ENCODE measurements at places on chromosomes 5 and 9. TPM values are rescaled to one million over a fixed set of nuclear protein-coding genes. Genes with fewer than 3 reads are reported as not detected.

DNA sequence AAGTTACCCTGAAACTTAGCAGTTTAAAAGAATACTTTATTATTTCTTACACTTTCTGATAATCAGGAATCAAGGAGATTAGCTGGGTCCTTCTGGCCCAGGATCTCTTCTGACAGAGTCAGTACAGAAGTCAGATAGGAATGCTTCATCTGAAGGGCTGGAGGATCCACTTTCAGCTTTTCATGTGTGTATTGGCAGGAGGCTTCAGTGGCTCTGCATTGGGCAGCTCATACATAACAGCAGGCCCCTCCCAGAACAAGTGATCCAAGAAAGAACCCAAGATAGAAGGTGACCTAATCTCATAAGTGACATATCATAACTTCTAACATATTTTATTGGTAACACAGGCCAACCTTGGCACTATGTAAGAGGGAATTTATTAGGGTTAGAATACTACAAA, 258.4 kb downstream of the HCN1 start:
- no peak for DNase-seq

DNA sequence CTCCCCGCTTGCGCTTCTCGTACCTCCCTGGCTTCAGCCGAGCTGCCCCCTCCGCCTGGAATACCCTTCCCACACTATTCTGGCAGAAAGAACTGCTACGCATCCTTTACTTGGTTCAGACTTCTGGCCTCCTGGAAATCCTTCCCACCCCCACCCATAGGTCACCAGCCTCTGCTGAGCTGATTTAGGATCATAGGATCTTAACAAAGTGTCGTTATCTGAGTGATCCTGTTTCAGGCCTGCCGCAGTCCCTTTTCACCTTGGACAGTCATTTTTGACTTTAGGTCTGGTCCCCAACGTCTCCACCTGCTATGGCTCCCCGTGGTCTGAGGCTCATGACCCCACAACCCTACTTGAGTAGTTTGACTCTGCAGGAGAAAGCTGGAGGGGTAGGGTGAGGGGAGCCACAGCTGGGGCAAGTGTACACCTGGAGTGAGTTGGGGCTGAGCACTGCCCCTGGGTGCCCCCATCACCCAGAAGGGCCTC, 27.3 kb downstream of the EGR1 start:
- no peak for DNase-seq

The STPG3 gene
- 0.46 TPM for total RNA-seq

The FAM53C gene
- 46.6 TPM for total RNA-seq

DNA sequence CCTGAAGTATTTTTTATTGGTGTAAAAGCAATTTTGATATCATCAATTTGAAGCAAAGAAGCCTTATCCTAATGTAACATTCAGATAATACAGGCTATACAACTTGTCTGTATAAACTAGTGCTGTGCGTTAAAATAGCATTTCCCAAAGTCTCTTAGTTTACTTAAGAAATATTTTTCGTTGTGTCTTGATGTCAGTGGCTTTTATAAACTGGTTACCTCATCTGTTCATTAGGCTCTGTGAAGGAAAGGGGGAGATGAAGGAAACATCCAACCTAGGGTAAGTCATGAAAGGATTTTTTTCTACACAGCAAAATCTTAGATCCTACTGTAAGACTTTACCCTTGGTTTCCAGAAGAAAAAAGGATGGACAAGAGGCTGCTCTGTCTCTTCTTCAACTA, 272.9 kb downstream of the PJA2 start:
- no peak for DNase-seq

GRCh38 chr5:136042665-136043121, 13.9 kb downstream of the TGFBI start:
- DNase-seq: no peak

DNA sequence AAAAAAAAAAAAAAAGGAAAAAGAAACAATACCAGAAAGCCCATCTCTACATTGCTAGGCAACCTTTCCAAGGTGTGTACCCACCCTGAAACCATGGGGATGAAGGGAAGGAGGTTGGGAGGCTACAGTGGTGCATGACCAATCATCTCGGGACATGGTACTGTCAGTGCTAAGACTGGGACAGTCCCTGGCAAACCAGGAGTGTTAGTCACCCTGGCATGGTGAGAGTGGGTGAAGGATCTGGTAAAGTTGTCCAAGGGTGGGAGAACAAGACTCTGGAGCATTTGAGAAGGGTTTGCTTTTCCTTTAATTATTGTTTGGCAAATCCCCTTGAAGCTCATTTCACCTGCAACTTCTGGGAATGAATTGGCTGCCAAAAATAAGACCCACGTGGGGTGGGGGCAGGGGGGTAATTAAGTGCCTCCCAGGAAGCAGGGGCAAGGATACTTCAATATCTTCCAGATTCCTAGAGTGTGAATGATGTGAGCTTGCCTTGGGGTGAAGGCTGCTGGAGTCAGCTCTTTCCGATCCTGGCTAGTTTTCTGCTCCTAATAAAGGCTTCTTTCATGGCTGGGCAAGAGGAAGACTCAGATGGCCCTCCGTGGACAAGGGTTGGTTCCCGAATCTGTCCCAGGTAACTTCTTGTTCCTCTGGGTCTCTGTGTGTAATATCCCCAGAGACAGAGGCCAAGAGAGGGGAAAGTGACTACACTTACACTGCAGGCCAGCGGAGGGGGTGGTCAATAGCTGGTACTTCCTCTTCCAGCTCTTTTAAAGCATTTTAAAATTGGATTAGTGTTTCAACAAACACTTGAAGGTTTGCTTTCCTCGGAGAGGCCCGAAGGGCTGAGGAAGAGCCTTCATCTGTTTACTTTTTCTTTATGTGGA, 61.6 kb upstream of the SPRY4 start:
- DNase-seq: no peak

The RNF180 gene
- total RNA-seq: not detected

The CARTPT gene
- total RNA-seq: not detected

The NSG2 gene
- not detected for total RNA-seq

- no peak for DNase-seq
These were observed 1.8 kb downstream of the LURAP1L start for GRCh38 chr9:12776513-12777055.

- no peak for DNase-seq
These were observed 290.5 kb upstream of the RASA1 start for GRCh38 chr5:86977190-86977589.

The PSMD5 gene
- 86.4 TPM for total RNA-seq

- no peak for DNase-seq
These were observed 269.1 kb downstream of the FSTL4 start for GRCh38 chr5:133343196-133343595.

GRCh38 chr5:135986891-135987401, 32.2 kb upstream of the LECT2 start:
- no peak for DNase-seq

DNA sequence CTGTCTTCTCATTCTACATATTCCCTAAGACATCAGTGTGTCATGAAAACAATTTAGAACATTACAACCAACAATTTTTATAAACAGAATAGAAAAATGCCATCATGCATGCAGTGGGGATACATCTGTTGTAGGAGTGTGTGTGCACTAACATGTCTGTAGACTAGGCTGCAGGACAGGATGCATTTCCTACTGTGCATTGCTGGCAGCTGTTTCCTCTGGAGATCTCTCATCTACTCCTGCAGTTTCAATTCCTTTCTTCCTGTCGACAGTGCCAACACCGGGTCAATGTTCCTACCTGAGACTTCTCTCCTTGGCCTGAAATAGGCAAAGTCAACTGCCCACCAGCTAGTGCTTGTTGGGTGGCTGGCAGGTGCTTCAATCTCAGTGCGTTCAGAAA, 69.8 kb downstream of the ANKH start:
- peak; percentile 26 for DNase-seq

GRCh38 chr9:34513567-34514214, 9.1 kb downstream of the ENHO start:
- no peak for DNase-seq

The STK10 gene
- 31.5 TPM for total RNA-seq

DNA sequence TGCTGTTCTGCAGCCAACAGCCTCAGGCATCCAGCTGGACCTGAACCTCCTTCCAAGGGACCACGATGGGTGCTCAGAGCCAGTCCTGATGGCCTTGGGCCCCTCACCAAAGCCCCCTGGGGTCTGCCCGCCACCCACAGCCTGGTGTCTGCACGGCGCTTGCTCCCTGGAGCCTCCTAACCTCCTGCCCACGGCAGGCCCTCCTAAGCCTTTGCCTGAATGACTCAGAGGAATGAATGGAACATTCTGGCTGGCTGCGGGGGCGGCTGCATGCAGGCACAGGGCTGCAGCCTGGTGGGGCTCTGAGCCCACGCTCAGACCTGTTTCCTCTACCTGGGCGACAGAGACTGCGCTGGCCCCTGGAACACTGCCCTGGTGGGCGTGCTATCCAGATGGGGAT, 6.9 kb downstream of the SOHLH1 start:
- DNase-seq: no peak

The STKLD1 gene
- 3.1 TPM for total RNA-seq

The PRSS3 gene
- 1.0 TPM for total RNA-seq

The DBH gene
- not detected for total RNA-seq

GRCh38 chr5:163177971-163178370, 259.4 kb upstream of the CCNG1 start:
- no peak for DNase-seq

The SLC25A51 gene
- 12.7 TPM for total RNA-seq

DNA sequence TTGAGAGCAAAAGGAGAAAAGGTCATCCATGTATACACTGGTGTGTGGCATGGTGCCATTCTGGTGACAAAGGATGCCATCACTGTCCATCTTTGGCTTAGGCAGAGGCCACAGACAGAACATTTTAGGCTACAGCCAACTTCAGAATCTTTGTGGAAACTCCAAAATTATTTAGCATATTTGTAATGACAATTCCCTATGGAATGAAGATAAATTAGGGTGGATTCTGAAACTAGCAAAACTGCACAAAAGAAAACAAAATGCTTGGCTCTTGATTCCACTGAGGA, 92.5 kb downstream of the FBXW11 start:
- DNase-seq: no peak

DNA sequence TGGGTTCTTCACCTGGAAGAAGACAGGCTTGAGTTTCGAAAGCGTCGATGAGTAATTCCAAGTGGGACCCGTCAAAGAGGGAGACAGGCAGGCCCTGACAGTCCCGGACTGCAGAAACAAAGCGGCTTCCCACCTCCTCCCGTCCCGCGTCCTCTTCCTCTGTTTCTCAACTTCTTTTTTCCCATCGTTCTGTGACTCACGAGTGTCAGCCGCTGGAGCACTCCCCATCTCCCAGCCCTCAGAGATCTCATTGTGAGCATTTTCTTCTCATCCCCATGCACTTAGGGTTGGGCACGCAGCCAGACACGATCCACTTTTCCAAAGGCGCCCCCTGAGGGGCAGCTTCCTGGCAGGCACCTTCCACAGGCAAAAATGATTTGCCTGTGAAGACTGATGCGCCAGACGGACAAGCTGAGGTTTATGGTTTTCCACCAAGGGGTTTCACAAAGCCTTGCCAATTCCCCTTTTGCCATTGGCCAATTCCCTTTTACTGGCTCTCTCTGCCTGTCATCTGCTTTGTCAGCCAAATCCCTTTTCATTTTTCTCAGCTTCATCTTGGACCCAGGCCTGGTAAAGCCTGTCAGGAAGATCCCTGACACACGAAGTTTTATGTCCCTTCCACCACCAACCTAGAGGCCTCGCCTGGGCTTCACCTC, 86.5 kb upstream of the ANKRD55 start:
- DNase-seq: no peak

The RANBP3L gene
- total RNA-seq: not detected

GRCh38 chr5:71829206-71829605, 110.1 kb downstream of the CARTPT start:
- DNase-seq: no peak

The SLC45A2 gene
- total RNA-seq: 0.33 TPM

GRCh38 chr9:121663591-121663990, 12.2 kb downstream of the DAB2IP start:
- no peak for DNase-seq

The ITGA1 gene
- total RNA-seq: 3.0 TPM

GRCh38 chr9:12162181-12162815, 530.9 kb upstream of the TYRP1 start:
- DNase-seq: no peak

GRCh38 chr9:114087721-114088120, 9.6 kb upstream of the AMBP start:
- DNase-seq: no peak

GRCh38 chr5:423626-424261, 19.2 kb upstream of the EXOC3 start:
- DNase-seq: no peak

The IFNA21 gene
- total RNA-seq: not detected

DNA sequence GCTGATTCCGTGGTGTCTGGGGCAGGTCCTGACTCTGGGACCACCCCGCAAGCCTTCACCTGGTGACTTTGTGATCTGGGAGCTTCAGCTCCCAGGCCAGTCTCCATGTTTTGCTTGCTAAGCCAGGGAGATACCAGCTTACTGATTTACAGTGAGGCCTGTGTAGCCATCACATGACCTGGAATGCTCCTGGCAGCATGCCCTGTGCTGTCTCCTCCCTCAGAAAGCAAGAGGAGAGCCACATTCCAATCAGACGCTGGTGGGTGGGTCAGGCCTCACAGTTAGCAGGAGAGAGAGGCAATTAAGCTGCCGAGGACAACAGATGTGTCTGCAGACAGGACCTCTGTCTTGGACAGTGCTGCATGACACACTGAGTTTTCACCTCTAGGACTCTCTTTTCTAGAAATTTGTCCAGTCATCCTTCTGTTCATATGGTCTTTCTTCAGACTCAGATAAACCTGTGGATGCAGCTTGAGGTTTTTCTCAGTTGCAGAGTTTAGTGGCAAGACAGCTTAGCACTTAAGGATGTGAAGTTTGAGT, 24.4 kb upstream of the GRPEL2 start:
- DNase-seq: peak; percentile 62

DNA sequence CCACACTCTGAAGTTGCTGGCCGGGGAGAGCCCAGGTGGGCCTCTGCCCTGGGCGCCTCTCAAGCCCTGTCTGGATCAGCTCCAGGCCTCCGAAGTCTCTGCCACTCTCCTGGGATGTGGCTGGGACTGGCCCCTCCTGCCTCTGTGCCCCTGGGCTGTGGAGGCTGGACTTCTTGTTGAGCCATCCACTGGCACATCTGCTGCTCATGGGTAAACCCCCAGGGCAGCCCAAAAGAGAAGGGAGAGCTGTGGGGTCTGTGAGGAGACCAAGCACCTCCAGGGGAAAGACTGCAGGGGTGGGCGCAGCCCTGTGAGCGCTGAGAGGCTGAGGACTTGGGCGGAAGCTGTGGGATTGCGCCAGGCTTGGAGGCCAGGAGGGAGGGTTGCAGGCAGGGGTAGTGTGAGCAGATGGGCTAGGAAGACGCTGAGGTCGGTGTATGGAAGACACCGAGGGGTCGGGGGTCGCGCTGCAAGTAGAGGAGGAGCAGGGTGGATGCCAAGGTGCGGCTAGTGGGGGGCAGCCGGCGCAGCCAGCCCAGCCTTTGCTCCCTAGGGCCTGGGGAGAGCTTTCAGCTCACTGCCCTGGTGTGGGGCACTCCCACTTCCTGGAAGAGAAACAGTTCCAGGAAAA, 118.1 kb downstream of the WNK2 start:
- DNase-seq: no peak

The CHSY3 gene
- 0.33 TPM for total RNA-seq

The PCDHA6 gene
- not detected for total RNA-seq

DNA sequence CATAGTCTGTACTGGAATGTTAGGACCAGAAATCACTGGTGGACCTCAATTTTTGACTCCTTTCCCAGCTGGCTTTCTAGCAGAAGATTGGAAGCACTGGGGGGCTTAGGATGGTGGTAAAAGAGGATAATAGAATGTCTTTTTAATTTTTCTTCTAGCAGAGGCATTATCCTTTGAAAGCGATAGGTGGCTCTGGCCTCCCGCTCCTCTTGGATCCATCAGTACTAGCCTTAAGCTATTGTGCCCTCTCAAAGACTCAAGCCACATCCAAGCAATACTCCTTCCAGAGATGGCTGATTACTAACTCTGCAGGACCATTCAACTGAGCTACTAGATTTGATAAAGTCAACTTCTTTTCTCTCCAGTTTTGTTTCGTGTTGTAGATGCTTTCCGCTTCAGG, 610.6 kb downstream of the CDH12 start:
- DNase-seq: no peak

Measured in PC-9 (cell line).